Activated T-cell treated with anti-CD3 and anti-CD28 coated beads for 4 hours (primary cell): ENCODE measurements at places on chromosomes 11 and 22.

DNA sequence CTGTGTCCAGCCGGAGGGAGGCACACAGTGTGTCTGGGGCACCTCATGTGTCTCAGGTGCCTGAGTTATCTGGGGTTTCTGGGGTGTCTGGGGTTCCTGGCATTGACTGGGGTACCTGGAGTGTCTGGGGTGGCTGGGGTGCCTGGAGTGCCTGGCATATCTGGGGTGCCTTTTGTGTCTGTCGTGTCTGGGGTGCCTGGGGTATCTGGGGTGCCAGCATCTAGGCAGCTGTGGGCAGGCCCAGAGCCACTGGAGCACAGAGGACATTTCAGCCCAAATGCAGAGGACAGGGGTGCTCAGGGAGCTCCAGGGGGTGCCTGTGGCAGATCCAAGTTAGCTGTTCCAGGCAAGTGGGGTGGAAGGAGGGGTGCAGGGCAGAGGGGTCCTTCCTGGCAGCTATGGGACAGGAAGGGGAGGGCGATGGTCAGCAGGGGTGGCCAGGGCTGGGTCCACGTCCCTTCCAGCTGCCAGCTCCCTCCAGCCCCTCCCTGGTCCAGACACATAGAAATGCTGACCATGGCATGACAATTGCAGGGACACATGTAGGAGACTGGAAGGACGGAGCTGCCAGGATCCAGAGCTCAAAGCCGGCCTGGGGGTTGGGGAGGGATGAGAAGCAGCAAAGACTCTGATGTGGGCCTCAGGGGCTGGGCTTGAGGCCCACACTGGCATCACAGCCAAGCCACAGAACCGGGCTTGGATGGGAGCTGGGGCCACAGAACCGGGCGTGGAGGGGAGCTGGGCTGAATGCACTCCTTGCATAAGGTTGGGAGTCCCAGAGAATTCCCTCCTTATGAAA, 133.0 kb downstream of the BRD1 start:
- no peak for DNase-seq

- DNase-seq, result no peak
Measured at GRCh38 chr22:37209140-37209845, 3.0 kb downstream of the SSTR3 start.

DNA sequence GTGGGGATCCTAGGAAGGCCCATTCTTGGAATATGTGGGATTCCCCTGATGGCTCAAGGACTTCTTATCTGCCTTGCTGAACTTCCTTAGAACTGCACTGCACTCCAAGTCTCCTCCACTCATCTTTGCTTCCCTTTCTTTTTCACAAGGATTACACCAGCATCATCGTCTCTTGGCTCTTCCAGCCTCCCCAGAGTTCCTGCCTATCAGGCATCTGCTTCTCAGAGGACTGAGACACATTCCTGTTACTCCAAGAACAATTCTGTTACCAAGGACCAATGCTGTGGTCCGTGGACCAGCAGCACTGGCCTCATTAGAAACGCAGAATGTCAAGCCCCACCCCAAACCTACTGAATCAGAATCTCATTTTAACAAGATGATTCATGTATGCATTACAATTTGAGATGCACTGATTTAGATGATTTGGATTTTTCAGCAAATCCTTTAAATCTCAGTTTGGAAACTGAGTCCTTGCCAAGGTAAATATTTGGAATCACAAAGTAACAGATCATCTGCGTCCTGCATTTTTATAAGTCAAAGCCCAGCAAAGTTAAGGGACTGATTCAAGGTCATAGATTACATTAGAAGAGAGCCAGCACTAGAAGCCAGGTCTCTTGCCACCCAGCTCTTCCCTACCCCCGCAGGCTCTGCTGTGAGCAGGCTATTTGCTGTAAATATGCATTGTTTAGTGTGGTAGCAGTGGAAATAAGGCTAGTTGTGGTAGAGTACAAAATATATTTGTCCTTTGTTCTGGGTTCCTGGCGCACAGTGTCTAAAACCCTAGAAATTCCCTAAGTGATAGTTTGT, 110.9 kb downstream of the SWAP70 start:
- DNase-seq, result no peak

- no peak for DNase-seq
Measured at GRCh38 chr22:39731881-39732555, 161.5 kb downstream of the CACNA1I start.

DNA sequence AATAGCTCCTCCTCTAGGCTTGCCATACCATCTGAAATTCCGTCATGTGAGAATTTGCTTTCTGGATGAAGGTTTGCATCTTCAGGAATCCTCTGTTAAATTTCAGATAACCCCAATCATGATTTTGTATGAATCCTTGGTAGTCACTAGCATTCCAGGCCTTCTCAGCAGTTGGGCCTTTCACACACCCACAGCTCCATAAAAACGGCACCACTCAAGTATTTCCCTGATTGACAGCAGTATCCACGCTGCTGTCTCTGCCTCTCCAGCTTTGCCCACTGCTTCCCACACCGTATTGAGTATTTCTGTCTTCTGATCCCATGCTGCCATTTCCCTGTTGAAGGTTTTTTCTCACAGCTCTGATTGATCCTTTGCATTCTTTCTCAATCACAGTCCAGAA, 208.7 kb upstream of the NCAM1 start:
- DNase-seq, result no peak

DNA sequence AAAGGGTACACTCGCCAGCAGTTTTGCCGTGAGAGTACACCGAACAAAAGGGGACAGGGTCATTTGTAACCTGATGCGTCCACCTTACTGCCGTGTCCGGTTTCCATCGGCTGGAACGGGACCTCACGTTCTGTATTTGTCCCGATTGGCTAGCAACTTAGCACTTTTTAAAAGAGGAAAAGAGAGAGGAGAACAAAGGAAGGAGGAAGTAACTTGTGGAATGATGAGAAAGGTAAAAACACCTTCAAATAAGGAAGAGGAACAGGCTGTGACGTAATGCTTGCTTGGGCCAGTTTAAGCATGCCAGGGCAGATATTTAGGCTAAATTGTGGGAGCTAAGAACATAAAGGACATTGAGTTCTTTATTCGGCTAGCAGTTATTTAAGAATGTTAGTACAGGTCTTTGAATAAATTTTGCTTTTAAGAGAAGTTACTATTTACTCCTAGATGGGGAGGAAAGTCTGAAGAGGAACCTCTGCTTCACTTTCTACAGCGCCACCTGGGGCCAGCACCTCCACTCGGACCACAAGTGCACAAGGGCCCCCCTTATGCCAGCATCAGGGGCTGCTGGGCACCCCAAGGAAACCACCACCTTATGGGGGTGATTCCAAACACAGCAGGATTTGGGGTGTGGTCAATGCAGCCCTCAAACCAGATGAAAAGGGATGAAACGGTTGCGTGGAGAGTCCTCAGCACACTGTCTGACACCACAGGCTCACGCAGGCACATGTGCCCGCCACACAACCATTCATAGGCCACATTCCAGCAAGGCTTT, 5.8 kb downstream of the ARSA start:
- no peak for DNase-seq

GRCh38 chr11:17611049-17611448, 64.0 kb downstream of the OTOG start:
- DNase-seq, result no peak

- DNase-seq, result peak; percentile 87
Measured at GRCh38 chr11:9759519-9760192, 95.8 kb downstream of the SWAP70 start.

- no peak for DNase-seq
Measured at GRCh38 chr11:67662835-67663531, 11.4 kb downstream of the ALDH3B2 start.

GRCh38 chr11:130890039-130890745, 26.1 kb downstream of the SNX19 start:
- DNase-seq, result no peak

DNA sequence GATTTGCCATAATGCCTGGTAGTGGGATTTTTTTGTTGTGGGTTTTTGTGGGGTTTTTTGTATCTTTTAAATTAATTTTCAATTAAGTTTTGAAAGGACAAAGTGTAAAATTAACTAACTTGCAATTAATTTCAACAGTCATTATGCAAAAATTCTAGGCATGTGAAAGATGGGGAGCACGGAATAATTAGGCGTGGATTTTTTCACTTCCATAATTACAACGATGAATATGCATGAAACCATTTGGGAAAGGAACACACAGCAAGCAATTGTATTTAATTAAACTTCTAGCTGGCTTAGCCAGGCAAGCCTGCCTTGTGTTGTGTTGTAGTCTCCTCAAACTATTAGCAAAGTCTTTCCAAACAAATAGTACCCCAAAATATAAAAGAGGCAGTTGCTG, 87.8 kb downstream of the COMMD9 start:
- DNase-seq, result no peak

- DNase-seq, result no peak
Measured at GRCh38 chr11:119935349-119935925, 202.5 kb downstream of the TRIM29 start.

- DNase-seq, result no peak
Measured at GRCh38 chr11:115462004-115462541, 42.1 kb downstream of the CADM1 start.

- DNase-seq, result no peak
Measured at GRCh38 chr22:17797721-17798559, 23.7 kb upstream of the BID start.

DNA sequence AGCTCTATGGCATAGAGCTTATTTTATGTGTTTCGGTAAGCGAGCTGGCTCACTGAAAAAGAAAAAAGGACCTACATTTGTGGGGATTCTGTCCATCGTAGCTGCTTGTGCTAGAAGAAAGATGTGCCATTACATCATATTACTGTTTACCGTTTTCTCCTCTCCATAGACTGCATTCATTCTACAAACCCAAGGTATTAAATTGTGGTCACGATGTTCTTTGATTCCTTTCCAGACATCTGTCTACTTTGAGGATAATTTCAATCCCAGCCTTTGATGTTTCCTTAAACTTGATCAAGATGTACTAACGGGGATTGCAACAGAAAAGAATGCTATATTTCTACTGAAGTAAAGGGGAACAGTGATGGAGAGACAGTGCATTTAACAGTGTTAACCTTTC, 5.5 kb upstream of the OR52N1 start:
- DNase-seq, result no peak

DNA sequence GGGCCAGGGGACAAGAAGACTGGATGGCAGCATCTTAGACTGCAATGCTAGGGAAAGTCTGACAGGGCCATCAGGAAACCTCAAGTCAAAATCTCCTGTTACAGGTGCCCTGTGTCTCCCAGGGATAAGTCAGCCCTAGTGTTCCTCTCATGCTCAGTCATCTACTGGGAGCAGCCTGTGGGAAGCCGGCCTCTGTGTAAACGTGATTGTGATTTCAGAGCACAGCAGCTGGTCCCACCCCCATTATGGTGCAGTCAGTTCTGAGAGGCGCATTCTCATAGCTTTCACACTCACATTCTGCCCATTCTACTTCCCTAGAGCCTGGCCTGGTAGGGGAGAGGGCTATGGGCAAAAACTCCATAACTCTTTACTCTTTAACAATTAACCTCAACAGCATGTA, 7.2 kb upstream of the SLN start:
- DNase-seq, result no peak

GRCh38 chr11:76560219-76560618, 110.3 kb downstream of the LRRC32 start:
- no peak for DNase-seq

DNA sequence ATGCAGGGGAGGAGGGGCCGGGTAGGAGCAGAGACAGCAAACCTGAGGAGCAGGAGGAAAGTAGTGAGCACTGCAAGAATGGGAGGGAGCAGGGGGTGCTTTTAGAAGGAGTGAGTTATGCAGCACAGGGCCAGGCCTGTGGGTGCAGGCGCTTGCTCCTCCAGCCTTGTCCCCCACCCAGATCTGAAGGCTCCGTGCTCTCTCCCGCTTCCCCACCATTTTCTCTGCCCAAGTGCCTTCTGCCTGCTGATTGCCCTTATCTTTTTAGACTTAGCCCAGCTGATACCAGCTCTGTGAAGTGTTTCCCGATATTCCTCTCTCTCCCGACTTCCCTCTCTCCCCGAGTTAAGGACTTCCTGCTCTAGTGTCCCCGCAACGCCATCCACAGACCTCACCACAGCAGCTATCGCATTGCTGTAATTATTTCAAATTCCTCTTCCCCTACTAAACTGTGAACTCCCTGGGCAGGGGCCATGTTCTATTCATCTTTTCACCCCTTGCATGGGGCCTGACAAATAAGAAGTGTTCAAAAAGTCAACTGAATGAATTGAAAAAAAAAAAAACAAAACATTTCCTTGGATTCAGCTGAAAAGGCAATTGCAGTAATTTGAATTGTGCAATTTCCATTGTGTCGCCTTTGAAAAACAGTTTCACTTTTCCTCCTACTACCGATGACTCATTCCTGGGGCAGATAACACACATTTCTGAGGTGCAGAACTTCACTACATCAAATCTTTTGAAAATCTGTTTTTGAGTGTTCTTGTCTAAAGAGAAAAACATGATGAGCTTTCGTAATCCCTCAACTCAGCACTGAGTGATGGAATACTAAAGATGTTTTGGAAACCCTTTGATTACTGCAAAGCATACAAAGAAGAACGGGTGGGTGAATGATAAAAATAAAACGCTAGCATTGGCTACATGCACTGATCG, 69.7 kb upstream of the BMAL1 start:
- no peak for DNase-seq

DNA sequence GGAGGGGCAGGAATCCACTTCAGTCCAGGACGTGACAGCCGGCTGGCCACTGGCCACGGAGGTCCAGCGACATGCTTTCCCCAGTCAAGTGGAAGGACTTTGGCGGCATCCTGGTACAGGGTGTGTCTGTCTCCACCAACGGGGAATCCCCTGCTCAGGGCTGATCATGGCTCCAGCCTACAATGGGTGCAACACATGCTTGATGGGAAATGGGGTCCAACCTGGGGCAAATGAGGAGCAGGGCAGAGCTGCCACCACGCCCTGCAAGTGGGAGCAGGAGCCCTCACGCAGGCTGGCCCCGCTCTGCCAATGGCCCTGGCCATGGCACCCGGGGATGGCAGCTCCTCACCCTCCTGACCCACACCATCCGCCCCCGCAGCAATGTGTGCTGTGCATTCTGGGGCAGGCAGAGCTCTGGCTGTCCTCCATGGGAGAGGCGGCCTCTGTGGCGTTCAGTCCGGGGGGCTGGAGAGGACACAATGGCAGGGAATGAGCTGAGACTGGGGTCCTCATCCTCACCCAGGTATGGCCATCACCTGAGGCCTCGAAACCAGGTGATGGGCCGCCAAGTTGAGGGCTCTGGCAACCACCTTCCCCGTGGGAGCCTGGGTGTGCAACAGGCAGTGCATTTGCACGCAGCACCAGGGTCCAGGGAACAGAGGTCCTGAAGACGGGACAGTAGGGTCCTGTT, 5.8 kb upstream of the SEPTIN5 start:
- DNase-seq, result no peak

DNA sequence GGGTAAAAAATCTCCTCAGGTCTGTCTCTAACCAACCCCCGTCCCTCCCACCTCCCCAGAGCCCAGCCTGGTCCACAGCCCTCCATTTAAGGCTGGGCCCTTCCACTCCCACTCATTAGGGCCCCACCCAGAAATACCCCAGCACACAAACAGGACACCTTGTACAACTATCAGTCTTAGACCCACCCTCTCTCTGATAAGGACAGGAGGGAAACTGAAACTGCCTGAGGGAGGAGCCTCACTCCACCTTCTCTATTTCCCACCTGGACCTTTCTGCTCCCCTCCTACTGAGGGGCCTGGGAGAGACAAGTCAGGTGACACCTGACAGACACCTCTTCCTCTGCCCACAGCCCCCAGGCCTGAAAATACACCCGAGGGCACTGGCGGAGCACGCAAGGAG, 90.2 kb downstream of the PLEKHA7 start:
- DNase-seq, result no peak
